NCI-H1092 treated with DMSO at 0.1 percent for 48 hours (cell line): ENCODE measurements at places on chromosomes 7 and 10.
A peak's percentile ranks its signal among the peaks of the same experiment; 100 is the strongest.

DNA sequence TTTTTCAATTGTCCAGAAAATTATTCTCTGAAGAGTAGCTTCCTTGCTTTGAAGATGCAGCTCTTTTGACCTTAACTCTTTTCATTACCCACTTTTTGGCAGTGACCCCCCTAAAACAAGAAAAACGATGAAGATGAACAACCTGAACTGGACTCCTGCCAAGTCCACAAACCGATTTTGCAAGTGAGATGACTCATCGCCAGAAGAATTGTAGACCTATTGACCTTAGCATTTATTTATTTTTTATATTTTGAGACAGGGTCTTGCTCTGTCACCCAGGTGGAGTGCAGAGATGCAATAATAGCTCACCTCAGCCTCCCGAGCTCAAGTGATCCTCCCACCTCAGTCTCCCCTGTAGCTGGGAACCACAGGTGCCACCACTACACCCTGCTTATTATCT, 859.2 kb downstream of the GATA3 start:
- DNase-seq: no peak

GRCh38 chr10:43824934-43825333, 176.3 kb upstream of the ZNF32 start:
- DNase-seq: no peak

- DNase-seq: no peak
These were observed 206.2 kb downstream of the ZNF365 start for GRCh38 chr10:62580396-62580795.

DNA sequence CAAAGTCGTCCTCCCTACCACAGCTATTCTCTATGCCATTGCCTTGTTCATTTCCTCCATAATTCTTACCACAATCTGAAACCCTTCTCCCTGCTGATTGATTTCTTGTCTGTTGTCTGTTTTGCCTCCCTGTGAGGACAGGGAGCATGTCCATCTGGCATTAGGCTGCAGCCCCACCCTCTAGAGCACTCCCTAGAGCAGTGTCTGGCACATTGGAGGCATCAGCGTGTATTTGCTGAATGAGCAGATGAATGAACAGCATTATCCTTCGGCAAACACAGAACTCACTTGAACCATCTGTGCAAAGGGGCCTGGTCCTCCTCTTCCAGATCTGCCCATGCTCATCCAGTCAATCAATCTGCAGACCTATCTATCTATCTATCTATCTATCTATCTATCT, 5.1 kb upstream of the DMBT1 start:
- DNase-seq: peak; percentile 25

GRCh38 chr10:70323697-70324338, 40.0 kb upstream of the NPFFR1 start:
- DNase-seq: no peak

- DNase-seq: no peak
These were observed 628 bp downstream of the MPLKIP start for GRCh38 chr7:40133561-40134427.

DNA sequence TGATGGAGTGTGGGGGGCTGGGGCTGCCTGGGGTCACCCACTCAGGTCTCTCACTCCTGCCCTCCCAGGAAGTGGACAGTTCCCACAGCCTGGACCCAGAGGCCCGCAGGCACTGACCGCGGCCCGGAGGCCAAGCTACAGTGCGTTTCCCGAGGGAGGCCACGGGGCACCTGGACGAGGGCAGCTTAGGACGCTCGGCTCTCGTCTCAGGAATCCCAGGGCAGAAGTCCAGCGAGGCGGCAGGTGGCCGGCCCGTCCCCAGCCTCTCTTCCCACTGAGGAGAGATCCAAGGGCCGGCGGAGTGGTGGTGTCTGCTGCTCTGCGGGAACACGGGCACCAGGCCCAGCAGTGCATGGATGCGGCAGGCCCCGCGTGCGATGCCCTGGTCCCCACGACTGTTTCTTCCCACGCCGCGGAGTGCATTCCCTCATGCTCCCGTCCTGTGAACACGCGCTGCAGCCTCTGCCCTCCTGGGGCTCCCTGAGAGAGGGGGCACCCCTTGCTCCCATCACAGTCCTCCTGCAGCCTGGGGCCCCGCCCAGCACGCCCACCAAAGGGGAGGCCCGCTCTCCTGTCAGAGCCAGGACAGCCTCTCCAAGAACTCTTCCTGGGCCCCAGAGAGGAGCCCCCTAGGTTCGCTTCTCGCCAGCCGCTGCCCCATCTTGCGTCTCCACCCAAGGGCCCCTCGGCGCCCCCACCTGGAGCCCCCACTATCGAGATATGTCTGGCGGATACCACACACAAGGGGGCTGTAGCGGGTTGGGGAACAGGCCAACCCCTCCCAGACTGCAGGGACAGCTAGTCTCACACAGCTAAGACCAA, 24.3 kb upstream of the GPR146 start:
- DNase-seq: no peak

DNA sequence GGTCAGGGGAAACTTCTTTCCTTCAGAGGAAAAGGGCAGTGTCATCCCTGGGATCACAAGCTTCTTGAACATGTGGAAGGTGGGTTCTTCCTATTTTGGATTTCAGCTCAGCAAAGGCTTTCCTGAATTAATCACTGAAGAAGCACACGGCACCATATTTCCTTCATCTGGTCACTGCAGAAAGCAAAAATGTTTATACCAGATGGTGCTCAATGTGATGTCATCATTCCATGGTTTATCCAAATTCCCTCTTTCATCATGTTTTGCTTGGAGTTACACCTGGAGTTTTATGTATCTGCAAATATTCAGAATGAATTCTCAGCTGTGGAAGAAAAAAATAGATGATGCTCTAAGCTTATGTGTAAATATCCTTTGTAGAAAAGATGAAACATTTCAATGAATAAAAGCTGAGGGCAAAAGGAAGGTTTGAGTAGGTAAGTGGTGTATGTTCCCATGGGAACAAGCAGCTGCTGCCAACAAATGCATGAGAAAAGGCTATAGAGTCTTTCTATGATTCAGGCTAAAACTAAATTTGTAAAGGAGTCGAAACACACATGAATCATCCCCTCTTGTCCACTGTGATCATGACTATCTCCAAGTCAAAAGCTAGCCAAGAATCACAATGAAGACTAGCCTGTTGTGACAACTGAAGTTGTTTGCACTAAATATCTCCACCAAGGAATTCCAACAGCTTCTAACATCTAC, 26.9 kb upstream of the BPGM start:
- peak; percentile 52 for DNase-seq

- DNase-seq: no peak
These were observed 59.1 kb downstream of the LOXL4 start for GRCh38 chr10:98208925-98209324.

DNA sequence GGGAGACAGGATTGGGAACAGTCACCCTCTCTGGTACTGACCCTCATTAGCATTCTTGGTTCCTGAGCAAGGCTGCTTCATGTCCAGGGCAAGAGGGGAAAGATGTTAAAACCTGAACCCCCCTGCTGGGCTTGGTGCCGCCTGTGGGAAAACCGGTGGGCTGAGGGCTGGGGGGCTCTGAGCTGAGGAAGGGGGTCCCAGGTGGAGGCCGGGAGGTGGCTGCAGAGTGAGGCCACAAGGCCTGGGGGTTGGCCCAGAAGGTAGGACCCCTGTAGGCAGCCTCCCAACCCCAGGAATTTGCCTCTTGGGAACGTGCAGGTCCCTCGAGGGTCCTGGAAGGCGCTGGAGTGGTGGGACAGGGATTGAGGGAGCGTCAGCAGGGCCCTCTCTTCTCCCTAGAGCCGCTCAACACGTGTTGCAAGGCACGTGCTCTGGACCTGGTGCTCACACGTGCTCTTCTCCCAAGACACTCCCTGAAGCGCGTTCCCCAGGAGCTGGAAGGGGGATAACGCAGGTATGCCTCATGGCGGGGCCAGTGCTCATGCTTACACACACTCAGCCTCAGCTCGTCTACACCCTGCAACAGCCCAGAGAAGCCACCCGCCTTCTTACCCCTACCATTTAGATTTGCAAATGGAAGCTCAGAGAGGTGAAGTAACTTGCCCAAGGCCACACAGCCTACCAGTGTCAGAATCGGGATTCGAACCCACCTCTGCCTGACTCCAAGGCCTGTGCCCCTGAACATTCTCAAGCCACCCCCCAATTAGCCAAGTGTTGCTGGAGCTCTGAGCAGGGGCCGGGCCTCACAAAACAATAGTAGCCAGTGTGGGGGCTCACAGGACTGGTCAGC, 64.4 kb downstream of the LHPP start:
- DNase-seq: no peak

DNA sequence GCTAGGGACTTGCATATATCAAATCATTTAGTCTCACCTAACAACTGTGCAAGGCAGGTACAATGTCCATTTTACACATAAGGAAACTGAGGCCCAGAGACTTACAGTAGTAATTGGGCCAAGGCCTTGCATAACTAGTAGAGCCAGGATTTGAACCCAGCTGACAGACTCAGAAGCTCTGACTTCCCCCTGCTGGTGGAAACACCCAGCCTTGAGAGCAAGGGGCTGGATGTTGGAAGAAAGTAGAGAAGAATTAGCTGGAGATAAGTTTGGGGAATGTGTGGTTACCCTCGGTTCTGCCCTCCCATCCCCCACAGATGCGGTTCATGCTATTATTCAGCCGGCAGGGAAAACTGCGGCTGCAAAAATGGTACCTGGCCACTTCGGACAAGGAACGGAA, 2.0 kb downstream of the AP1S1 start:
- no peak for DNase-seq

GRCh38 chr10:49556723-49557122, 17.8 kb upstream of the ERCC6 start:
- DNase-seq: no peak
